ENCODE measurements at places on chromosomes 7 and 10.

DNA sequence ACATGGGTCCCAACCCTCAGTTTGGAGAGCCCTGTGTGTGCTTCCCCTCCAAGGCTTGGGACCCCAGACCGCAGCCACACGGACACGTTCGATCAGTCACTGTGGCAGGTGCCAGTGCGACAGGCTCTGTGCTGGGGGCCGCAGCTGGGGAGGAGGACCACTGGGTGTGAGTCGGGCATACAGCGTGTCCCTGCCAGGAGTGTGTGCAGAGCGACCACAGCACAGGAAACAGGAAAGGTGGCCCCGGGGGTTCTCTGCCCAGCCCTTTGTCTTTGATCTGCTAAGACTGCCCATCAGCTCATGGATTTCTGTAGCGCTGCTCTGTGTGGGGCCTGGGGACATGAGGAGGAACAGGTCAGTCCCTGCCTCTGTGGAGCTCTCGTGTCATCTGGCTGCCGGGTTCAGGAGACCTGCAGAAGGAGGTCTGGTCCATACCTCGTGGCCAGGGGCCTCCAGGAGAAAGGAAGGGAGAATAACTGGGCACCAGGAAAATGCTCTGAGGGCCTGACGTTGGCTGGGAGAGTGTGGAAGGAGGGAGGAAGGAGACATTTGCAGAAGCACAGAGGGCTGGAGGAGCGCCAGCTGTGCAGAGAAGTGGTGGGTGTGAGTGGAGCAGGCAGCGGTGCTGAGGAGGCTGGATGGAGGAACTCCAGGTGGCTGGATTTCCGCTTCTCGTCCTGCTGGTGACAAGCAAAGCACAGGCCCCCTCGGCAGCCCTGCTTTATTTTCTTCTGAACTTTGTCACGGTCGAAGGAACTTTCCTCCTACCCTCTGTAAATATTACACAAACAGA lies 4.1 kb downstream of the NUDT1 start:
- DNase-seq: peak; percentile 59

DNA sequence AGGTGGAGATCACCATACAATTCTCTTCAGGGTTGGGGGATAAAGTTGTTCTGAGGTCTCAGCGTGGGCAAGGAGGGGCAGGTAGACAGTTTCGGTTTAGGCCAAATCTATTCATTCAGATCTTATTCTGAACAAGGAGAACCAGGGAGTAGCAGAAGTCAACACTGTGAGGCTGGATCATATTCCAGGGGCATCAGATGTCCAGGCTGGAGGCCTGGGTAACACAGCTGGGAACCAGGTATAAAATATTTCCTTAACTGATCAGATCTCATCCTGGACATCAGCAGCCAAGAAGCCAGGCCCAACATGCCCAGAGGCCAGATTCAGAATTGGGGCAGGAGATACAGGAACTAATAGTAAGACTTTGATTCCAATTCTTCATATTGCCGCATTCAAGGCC lies 19.2 kb upstream of the FLNC start:
- no peak for DNase-seq

DNA sequence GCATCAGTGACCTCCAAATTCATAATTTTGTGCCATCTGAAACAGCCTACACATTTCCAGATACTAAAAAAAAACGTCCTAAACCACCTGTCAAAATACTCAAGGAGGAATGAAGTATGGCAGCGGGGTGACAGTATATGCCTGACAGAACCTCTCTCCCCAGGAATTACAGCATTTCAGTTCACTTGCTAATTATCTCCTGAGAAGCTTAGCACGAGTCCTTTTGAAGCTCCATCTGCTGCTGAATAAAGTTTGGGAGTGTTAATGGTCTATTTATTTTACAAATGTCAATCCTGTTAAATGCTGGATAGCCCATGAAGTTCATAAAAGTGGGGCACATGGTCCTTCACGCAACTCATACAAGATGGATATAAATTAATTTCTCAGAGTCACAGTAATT lies 29.4 kb upstream of the ANLN start:
- no peak for DNase-seq

DNA sequence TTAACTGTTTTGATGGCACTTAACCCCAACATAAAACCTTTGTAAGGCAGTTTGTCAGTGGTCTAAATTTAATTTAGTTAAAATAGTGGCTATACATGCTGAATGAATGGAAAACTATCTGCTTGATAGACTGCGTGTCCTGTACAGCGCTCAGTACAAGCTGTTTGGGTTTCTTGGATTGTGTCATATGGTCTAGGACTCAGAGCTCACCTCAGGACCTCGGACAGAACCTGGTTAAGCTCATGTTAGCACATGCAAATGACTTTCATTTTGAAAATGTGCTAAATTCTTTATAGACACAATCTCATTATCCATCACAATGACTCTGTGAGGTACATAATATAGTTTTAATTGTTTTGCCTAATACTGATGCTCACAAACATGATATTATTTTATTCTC lies 55.7 kb upstream of the RELN start:
- DNase-seq: peak; percentile 49

GRCh38 chr7:128168667-128169210 lies 72.3 kb upstream of the LEP start:
- peak; percentile 87 for DNase-seq

- DNase-seq: peak; percentile 88
Measured at GRCh38 chr7:131556053-131556908, at the start of gene PODXL. Gene PODXL, minus strand, starts transcription at chr7:131556628. Its CDS starts 269 bp downstream, at chr7:131556359.

- DNase-seq: peak; percentile 82
Measured at GRCh38 chr7:93719546-93719945, 145.0 kb upstream of the CALCR start.

DNA sequence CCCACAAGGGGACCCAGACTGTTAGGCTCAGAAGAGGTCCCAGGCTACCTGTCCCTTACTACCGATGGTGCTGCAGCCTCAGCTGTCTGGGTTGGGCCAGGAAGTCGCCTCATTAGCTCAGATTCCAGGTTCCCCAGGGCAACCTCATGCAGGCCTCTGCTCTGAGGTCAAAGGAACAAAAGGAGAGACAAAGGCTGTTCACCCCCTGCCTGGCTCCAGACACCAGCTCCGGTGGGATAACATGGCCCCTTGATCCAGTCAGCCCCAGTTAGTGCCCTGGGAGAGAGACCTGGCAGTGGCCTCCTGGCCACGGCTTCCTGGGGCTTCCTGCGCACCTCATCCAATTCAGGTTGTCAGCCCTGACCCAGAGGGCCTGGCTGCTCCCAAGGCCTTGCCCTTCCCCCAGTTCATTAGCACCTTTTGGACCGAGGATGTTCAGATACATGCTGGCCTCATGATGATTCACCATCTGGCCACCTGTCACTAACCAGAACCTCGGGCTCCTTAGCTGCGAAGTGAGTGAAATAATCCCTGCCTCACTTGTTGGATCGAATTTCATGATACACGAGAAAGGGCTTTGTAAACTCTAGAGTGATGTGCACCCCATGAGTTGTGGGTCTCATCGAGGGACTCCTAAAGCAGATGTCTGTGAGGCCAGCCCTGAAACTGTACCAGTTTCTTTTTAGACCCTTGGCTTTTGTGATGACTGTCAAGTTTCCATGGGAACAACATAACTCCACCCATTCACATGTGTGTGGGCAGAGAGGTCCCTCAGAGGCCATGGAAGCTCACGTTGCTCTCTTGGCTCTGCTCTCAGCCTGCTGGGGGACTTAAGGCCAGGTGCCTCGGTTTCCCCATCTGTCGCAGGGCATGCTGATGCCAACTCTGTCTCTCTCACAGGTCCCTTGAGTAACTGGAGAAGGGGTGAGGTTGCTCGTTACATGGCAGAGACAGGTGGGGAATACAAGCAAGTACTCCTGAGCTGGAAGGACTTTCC lies 79.5 kb upstream of the PCBD1 start:
- DNase-seq: no peak

DNA sequence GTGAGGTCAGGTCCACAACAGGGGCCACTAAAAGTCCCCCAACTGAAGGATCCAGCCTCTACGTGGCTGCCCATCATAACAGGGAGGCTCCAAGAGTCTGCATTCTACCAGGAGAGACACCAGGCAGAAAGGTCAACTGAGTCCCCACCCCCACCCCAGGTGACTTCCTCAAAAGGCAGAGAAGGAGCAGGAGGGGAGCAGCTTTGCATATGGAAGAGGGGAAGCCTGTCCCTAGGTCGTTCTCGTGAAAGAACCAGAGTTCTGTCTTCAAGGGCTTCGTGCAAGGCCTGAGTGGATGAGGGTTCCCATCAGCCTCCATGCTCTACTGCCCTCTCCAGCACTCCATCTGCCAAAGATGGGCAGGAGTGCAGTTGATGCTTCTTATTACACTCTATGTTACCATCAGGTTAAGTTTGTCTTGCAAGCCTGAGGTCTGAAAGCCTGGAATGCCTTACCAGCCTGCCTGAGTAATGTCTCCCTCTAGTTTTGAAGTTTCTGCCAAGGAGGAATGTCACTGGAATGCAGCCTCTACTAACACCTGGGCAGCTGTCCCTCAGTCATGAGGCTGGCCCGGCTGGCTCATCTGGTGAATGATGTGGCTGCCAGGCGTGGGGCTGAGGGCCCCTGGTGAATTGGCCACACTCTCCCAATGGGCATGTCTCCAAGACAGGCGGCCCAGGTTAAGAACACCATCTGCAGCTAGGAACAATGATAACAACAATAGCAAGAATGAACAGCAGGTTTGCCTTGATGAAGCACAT lies 54.3 kb upstream of the SMNDC1 start:
- DNase-seq: no peak

DNA sequence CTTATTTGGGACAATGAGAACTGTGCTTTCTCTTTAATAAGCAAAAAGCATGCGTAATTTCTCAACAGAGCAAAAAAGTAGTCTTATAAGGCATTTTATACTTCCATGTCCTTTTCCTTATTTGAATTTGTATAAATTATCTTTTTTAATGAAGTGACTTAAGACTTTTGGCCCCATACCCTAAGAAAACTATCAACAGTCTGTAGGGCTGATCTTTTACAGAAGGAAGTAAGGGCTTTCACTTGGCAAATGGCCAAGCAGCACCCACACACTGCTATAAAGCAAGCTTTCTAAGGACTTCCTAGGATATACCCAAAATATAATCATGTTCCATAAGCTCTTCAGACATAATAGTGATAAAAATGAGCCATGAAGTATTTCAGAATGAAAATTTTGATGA lies 3.4 kb downstream of the CRPPA start:
- no peak for DNase-seq

DNA sequence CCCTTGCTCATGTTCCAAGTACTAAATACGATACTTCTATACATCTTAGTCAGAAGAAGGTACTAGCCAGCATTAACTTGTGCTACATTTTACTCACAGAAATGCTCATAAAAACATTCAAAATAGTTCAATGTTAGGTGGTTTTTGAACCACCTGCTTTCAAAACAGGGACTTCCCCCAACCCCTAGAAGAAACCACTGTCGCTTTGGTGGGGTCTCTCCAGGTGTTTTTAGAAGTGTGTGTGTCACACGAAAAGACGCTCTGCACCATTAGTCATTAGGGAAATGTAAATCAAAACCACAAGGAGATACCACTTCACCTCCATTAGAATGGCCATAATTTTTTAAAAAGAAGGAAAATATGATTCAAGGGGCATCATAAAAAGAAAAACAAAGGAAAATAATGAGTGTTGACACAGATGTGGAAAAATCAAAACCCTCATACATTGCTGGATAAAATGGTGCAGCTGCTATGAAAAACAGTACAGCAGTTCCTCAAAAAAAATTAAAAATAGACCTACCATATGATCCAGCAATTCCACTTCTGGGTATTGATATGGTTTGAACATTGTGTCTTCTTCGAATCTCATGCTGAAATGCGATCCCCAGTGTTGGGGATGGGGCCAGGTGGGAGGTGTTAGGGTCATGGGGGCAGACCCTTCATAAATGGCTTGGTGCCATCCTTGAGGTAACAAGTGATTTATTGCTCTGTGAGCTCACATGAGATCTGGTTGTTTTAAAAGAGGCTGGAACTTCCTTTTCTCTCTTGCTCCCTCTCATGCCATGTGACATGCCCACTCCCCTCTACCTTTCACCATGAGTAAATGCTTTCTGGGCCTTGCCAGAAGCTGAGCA lies 74.2 kb downstream of the MALSU1 start:
- peak; percentile 23 for DNase-seq

DNA sequence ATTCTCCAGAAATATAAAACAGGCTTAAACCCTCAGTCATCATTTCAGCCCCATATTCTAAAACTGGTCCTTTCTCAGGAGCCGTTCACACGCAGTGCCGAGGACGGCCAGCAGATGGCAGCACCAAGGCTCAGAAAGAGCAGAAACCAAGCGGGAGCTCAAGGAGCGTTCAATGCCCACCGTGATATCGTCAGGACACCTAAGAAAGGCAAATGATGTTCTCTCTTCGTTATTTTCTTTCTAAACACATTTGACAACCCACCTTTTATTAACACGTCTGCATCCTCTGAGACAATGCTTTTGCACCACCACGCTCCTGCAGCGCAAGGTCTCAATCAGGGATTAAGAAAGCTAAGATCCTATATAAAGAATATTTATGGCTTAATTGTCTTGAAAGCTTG lies 45.7 kb upstream of the RBM33 start:
- peak; percentile 77 for DNase-seq

- no peak for DNase-seq
Measured at GRCh38 chr7:134419875-134420274, 39.0 kb downstream of the AKR1B1 start.

GRCh38 chr10:56318816-56319215 lies 42.2 kb downstream of the ZWINT start:
- DNase-seq: no peak

GRCh38 chr10:53025172-53025711 lies 252.7 kb upstream of the MBL2 start:
- peak; percentile 66 for DNase-seq

GRCh38 chr10:15472431-15473395 lies 101.6 kb upstream of the FAM171A1 start:
- DNase-seq: peak; percentile 95

DNA sequence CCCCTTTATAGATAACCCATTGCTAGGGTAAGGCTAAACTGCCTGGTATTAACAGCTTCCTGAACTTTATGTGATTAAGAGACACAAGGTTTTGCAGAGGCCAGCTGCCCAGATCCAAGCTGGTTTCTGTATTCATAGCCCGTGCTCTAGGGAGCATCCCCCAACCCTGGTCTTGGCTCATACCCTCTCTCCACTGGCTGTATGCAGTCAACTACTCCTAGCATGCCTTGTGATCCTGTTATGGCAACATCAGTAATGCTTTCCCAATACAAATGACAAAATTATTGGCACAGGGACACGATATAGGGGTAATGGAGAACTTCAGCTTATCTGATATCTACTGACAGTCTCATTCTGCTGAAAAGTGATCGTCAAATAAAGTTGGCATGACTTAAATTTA lies 202.8 kb upstream of the MKLN1 start:
- no peak for DNase-seq

- no peak for DNase-seq
Measured at GRCh38 chr7:2936301-2936700, 92.2 kb upstream of the GNA12 start.

DNA sequence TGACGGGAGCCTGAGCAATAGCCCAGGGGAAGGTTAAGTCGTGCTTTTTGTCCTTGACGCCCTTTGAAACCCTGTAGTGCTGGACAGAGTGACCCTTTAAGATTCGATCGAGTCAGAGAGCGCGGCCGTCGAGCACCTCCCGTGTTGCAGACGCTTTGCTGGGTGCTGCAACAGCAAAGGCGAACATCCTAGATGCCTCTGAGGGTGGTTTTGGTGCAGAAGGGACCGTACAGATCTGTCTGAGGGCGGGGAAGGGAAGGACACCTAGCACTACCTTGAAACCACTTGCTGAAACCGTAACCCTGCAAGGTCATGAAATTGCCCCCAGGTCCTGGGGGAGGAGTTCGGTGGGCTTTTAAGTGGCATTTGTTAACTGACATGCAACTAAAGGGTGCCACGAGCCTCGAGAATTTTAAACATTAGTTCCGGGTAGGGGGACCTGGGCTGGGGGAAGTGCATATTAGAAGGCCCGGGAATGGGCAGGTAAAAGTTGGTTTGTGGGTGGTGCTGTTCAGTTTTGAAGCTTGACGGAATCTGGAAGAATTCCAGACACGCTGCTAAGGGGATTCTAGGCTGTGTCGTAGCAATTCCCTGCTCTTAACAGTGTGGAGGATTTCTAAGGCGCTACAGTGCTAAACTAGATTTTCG lies 786 bp downstream of the ATP5F1C start:
- DNase-seq: peak; percentile 49
